ENCODE measurements at places on chromosomes 13 and 19.

- no peak for DNase-seq
These were observed 41.9 kb downstream of the N4BP2L2 start for GRCh38 chr13:32496599-32497160.

GRCh38 chr13:113654175-113654560 is 3.8 kb downstream of the ATP4B start:
- DNase-seq: no peak

- no peak for DNase-seq
These were observed 1.8 kb upstream of the TM6SF2 start for GRCh38 chr19:19274716-19275565.

DNA sequence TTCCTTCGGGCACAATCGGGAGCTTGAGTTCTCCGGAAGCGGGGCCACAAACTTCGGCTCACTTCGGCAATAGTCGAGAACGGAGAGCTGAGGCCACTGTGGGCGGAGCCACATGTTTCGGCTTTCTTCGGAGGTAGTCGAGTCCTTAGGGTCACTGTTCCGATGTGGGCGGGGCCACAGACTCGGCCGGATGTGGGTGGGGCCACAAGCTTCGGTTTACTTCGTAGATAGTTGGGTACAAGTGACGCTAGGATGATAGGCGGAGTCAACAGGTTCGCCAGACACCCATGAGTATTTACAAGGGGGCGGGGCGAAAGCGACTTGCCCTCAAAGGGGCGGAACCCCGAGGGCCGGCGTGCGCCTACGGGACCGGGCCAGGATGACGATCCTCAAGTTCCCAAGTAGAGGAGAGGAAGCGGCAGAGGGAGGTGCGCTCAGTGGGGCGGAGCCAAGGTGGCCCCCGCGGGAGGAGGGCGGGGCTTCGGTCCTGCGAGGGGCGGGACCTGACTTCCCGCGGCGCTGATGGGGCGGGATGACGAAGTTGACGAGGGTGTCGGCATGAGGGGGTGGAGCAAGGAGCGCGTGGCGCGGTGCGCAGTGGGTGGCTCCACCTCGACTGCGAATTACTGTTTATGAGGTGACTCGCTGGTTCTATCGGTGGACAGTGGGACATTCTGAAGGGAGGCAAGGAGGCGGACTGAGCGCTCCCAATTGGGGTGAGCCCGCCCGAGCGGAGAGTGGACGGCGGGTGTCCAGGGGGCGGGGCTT is 539 bp upstream of the MBOAT7 start:
- DNase-seq: peak; percentile 99

- no peak for DNase-seq
These were observed 74.9 kb downstream of the LHFPL6 start for GRCh38 chr13:39527961-39528660.

- no peak for DNase-seq
These were observed 33.4 kb downstream of the PEPD start for GRCh38 chr19:33487901-33488800.

- DNase-seq: no peak
These were observed 324.0 kb upstream of the SPRY2 start for GRCh38 chr13:80664950-80665349.

GRCh38 chr13:40764587-40765403 is 6.2 kb downstream of the MRPS31 start:
- DNase-seq: no peak

- no peak for DNase-seq
These were observed 725 bp downstream of the FAM124A start for GRCh38 chr13:51222686-51223559.

DNA sequence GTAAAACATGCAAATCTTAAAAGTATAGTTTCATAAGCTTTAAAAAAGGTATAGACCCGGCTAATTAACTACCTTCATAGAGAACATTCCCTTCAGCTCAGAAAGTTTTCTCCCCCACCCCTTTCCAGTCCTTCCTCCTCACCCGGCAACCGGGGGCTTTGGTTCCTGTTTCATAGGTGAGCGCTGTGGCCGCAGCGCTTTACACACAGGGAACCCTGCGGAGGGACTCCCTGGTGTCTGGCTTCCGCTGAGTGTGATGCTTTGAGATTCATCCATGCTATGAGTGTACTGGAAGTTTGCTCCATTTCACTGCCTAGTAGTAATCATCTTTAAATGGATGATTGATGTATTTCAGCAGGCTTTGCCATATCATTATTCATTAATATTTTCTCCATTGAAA is 26.0 kb upstream of the PABPC3 start:
- no peak for DNase-seq

DNA sequence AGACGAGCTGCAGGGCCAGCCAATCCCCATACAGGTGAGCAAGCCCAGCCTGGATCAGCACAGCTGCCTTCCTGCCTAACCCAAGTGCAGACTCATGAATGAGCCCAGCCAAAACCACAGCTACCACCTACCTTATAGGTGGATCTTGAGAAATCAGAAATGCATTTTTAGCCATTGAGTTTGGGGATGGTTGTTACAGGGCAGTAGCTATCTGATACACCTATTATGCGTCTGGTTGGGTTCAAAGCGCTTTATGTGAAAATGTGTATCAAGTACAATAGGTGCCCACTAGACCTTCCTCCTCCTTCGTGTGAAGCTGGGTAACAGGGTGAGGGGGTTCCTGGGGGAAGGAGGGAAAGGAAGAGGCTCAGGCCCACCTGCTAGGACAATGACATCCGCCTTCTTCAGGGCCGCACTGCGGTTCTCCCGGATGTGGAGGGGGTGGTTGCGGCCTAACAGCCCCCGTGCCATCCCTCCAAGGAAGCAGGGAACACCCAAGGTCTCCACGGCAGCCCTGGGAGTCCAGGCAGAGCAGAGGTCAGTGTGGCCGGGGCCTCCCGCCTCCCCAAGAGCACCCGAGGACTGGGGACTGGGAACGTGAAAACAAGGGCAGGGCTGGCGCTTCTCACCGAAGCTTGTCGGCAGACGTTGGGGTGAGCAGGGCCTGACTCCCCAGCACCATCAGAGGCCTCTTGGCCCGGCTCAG is 11.7 kb downstream of the SYDE1 start:
- no peak for DNase-seq

GRCh38 chr13:20882206-20882605 is 20.3 kb downstream of the XPO4 start:
- no peak for DNase-seq
